ENCODE measurements at places on chromosomes 1 and 21.

- peak; percentile 86 for DNase-seq
Observed at GRCh38 chr1:105137543-105138457, 1388.1 kb downstream of the AMY1C start.

GRCh38 chr1:179376223-179376622 lies 10.5 kb downstream of the AXDND1 start:
- no peak for DNase-seq

DNA sequence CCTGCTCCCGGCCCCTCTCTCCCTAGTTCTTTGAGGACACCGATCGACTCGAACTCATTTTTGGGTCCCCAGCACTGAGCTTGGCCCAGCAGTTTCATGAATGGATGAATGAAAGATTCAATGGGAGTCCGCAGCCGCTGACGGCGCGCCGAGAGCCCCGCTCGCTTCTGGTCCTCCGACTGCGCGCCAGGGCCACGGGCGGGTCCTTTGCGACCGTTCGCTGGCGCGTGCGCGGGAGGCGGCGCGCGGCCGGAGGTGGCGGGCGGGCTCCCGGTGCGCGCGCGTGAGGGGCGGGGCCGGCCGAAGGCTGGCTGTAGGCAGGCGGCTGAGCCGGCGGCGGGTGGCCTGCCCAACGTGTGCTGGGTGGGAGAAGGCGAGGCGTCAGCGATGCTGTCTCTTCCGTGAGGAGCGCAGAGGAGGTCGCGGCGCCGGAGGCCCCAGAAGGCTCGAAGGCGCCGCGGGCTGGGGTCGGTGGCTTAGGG lies at the start of gene MAST2:
TSS of gene MAST2 (plus strand) at position 314 of the 482 bp plus-strand sequence. CDS start 284 bp downstream, outside the sequence.
- DNase-seq: peak; percentile 77

GRCh38 chr1:175163702-175164101 lies 28.9 kb downstream of the KIAA0040 start:
- DNase-seq: no peak

DNA sequence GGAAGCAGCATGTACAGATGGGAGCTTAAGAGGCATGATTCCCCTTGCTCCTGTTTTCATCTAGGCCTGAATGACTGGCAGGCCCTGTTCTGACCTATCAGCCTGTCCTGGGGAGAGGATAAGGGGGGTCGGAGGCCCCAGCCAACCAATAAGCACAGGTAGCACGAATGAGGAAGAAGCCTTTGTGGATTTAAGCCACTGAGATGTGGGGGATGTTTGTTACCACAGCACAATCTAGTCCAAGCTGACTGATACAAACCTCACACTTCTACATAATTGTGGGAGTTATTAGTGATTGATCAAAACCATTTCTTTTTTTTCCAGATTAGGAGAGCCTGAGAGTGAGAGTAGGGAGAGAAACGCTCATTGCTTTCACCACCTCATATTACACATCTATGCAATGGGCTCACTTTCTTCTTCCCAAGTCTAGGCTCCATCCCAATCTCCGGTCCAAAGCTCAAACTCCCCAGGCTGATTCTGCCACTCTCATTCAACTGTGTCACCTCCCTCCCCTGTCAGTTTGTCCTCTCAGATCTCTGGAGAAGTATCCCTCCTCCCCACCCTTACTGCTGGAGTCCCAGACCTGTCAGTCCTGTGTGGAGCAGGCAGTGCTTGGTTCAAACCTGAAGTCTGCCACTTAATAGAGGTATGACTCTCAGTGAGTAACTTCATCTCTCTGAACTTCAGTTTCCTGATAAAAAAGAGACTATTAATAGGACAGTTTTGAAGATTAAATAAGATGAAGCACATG lies 220.5 kb downstream of the PTPRU start:
- no peak for DNase-seq

DNA sequence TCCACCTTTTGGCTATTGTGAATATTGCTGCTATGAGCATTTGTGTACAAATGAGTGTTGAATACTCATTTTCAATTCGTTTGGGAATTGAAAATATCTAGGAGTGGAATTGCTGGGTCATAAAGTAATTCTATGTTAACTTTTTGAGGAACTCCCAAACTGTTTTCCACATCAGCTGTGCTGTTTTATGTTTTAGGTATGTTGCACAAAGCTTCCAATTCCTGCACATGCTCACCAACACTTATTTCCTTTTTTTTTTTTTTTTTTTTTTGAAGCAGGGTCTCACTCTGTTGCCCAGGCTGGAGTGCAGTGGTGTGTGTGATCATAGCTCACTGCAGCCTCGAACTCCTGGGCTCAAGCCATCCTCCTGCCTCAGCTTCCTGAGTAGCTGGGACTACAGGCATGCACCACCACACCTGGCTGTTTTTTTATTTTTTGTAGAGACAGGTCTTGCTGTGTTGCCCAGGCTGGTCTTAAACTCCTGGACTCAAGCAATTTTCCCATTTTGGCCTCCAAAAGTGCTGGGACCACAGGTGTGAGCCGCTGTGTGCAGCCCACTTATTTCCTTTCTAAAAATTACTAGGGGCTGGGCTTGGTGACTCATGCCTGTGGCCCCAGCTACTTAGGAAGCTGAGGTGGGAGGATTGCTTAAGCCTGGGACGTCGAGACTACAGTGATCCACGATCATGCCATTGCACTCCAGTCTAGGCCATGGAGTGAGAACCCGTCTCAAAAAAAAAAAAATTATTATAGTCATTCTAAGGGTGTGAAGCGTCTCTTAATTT lies 33.4 kb downstream of the TMCC2 start:
- DNase-seq: no peak

DNA sequence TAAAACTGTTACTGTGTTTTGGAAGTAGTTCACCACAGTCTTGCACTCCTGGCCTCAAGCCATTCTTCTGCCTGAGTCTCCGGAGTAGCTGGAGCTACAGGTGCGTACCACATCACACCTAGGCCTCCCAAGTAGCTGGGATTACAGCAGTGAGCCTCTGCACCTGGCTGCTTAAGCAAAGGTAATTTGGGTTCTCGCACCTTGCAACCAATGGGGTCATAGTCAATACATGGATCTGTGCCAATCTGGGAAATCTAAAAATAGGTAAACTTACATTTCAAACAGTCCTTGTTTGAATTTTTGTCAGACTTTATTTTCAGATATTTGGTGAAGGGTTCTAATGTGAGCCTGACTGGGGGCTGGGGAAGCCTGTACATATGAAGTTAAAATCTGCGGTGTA lies 466.5 kb downstream of the PCP4 start:
- DNase-seq: no peak

DNA sequence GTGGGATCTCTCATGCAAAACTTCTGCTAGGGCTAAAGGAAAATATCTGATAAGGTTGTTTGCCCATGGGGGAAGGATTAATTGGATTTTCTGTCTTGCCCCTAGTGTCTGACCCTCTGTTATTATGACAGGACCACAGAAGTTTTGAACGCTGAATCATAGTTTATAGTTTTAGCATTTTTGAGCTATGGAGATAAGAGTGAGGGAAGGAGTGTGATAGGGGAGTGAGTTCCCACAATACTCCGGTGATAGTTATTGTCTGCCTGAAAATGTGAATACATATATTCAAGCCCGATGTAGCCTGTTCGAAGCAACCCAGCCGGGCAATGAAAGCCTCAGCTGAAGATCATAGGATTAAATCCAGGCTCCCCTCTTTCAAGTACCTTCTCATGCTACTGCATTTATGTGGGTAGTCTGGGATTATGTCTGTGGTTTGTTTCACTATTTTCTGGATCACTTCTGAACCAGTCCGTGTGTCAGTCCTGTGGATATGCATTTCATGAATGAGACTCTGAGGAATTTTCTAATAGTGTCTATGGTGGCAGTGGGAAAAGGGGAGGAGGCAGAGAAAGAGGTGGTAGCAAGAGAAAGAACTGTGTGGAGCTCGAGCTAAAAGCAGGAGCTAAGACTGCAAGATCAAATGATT lies 258.7 kb downstream of the DISC1 start:
- DNase-seq: no peak

DNA sequence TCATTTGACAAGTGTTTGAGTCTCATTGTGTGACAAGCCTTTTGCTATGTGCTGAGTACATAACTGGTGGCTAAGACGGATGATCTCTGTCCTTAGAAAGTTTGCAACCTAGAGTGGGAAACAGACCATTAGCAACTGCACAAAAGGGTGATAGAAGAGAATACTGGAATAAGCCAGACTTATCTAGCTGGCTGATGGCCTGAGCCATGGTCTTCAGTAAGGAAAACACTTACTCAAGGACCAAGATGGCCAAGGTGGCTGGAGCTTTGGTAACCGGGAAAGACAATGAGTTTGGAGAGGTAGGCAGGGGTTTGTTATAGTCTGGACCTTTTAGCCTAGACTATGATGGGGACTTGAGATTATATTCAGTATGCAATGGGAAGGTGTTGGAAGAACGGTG lies 1.6 kb upstream of the TAF12 start:
- no peak for DNase-seq

DNA sequence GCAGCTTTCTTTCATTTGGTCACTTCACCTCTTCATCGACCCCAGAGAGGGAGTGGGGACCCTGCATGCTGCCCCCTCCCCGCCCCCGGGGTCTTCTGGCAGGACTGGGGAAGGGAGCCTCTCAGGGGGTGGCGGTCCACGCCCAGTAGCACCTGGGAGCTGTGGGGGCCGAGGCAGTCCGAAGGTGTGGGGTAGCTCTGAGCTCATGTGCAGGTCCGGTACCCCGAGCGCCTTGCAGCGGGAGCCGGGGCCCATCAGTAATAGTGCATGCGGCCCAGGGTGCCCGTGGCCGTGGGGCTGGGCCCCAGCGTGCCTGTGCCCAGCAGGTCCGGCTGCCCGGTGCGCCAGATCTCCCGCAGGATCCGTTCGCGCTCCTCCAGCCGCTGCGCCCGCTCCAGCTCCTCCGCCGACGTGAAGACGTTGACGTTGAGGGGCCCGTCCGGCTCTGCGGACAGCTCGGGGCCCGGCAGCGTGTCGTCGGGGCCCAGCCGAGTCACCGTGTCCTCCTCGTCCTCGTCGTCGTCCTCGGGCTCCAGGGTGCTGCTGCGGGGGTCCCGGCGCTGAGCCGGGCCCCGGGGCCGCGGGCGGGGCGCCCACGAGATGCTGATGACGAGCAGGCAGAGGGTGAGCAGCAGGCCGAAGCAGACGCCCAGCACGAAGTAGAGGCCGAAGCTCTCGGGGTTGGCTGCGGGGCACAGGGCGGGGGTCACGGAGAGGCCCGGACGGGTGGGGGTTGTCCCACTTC lies 1.2 kb downstream of the EVA1B start:
- no peak for DNase-seq

- no peak for DNase-seq
Observed at GRCh38 chr1:148389027-148389339, 94.1 kb downstream of the PPIAL4G start.

DNA sequence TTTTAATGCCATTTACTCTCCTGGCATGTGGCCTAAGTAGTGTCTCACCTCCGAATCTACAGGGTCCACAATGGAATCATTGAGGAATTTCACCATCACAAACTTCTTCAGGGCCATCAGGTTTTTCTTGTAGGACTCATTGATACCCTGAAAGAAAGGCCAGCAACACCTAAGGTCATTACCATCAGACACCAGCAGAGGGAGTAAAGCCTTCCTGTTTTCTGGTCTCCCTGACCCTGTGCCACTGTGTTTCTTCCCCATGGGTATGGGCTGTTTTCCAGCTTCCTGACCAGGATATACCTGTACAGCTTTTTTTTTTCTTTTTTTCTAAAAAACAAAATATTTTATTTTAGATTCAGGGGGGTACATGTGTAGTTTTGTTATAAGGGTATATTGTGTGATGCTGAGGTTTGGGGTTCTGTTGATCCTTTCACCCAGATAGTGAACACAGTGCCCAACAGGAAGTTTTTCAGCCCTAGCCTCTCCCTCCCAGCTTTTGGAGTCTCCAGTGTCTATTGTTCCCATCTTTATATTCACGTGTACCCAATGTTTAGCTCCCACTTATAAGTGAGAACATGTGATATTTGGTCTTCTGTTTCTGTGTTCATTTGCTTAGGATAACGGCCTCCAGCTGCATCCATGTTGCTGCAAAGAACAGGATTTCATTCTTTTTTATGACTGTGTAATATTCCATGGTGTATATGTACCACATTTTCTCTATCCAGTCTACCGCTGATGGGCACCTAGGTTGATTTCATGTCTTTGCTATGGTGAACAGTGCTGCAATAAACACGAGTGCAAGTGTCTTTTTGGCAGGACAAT lies 18.3 kb downstream of the PPT1 start:
- peak; percentile 47 for DNase-seq

- peak; percentile 53 for DNase-seq
Observed at GRCh38 chr1:119808972-119809550, 2.2 kb downstream of the REG4 start.

GRCh38 chr1:19644681-19645410 lies 735 bp downstream of the NBL1 start:
- no peak for DNase-seq

DNA sequence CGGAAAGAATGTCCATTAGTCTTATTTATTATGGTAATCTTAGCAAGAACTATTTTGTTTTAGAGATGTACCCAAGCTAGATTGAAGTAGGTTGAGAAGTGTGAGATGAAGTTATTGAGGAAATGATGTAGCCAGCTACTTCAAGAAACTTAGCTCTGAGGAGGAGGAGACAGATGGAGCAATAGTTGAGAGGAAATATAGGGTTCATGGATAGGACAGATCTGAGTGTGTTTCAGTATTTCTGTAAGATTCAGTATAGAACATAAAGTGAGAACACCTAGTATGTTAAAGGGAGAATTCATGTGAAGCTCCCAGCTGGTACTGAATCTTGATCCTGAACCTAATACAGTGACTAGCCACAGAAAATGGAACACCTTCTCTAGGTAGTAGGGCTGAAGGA lies 28.9 kb downstream of the TSNAX start:
- no peak for DNase-seq

DNA sequence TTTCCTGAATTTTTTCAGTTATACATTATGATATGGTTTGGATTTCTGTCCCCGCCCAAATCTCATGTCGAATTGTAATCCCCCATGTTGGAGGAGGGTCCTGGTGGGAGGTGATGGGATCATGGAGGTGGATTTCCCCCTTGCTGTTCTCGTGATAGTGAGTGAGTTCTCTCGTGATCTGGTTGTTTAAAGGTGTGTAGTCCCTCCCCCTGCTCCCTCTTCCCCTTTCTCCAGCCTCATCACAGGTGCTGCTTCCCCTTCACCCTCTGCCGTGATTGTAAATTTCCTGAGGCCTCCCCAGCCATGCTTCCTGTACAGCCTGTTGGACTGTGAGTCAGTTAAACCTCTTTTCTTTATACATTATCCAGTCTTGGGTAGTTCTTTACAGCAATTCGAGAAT lies 93.2 kb upstream of the HNRNPU start:
- no peak for DNase-seq

DNA sequence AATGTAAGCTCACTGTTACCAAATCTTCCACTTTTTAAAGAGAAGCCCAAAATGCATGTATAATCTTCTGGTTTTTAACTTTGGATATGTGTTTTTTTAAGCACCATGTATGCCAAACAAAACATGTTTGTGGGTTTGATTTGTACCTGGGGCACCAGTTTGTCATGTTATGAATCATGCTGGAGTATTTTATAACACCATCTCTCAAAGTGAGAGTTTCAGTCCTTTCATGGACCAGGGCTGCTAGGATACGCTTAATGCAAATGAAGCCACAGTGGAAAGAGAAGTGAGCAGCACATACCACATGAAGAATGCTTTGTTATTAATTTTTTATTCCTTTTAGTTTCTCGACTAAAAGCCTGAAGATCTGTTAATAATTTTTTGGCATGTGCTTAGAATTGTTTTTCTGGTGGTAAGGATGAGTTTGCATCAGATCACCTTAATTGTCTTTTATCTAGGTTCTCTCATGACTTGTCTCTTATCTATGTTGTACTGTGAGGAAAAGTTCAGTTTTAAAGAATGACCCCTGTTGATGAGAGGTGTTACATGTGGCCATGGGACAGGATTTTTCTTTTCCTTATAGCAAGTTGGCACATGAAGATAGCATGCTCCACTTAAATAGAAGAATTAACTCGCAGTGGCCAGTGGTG lies 2.0 kb upstream of the RABGAP1L start:
- DNase-seq: no peak

- DNase-seq: no peak
Observed at GRCh38 chr1:12490532-12491142, 127.4 kb downstream of the DHRS3 start.
